ENCODE measurements at places on chromosomes 16 and 17. TPM values are rescaled to one million over a fixed set of nuclear protein-coding genes. Genes with fewer than 3 reads are reported as not detected.

Gene SOCS1
- 0.66 TPM for total RNA-seq

Gene NDRG4
- 17.1 TPM for total RNA-seq

Gene PRSS36
- total RNA-seq = 0.83 TPM

DNA sequence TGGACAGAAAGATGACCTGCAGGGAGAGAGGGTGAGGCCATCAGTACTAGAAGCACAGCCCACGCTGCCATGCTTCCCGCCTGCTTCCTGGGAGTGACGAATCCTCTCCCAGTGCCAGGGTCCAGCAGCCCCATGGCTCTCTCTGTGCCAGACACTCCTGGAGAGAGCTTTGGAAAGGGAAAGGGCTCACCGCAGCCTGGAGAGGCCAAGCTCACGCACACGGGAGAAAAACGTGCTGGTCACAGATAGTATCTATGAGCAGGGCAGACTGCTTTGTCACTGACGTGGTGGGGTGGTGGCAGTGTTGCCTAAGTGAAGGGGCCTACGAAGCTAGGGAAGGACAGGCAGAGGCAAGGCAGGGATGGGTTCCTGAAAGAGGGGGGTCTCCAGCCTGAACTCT is 5.4 kb downstream of the WBP2 start:
- DNase-seq = no peak

GRCh38 chr16:15950869-15951268 is 1.5 kb downstream of the ABCC1 start:
- no peak for DNase-seq

GRCh38 chr17:9959377-9959981 is 54.4 kb upstream of the RCVRN start:
- no peak for DNase-seq

DNA sequence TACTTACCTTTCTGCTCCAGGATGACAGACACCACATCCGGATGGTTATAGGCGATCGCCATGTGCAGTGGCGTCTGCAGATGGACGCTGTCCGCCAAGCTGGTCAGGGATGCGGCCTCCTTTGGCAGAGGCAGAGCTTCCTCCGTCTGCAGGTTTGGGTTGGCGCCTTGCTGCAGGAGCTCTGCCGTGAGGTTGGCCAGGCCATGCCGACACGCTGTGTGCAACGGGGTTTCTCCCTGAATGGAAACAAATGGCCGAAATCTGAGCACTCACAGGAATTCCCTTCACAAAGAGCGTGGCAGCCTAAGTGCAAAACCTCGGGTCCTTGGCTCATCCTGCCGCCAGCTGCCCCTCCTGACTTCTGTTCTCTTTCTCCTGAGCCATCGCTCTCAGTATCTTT is 41.8 kb downstream of the CYB5D2 start:
- DNase-seq = no peak

DNA sequence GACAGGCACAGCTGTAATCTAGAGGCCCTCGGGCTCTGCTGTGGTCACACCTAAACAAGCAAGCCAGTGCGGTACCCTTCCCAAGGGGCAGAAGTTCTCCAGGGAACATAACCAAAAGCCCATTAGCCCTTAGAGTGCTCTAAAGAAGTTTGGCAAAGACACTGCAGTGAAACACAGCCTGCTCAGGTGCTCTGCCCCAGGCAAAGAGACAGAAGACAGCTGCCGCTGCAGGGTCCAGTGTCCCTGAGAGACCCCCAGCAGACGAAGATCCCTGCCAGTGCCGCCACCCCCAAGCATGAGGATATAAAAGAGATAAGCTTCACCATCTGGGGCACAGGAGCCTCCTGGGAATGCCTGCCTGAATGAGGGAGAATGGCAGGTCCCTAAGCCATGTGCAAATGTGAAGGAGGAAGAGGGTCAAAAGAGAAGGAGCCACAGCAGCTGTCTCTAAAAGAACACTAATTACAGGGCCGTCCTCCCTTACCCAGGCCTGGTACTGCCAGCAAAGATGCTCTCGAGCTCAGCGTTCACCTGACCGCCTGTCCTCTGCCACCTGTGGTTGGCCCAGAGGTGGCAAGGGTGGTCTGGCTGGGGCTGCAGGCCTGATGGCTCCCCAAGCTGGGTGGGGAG is 29.7 kb downstream of the CUEDC1 start:
- DNase-seq = no peak

GRCh38 chr17:37286430-37286829 is 89.4 kb upstream of the C17orf78 start:
- DNase-seq = no peak

DNA sequence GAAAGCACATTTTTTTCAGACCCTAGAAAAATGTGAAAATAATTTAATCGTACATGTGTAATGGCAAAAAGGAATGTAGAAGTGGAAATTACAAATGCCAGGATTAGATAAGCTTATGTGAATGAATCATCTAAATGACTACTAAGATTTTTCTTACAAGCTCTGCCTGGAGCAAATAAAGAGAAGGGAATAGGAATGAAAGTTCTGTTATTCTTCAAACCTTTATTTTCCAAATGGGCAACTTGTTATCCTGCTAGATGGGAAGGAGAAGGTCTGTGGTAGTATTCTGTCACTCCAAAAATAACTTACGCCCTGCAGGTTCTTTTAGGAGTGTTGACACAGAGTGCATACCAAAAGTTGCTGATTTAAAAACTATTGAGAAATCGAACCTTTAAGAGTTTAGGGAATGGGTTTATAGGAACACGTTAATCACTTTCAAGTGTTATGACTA is 9.7 kb downstream of the CTCF start:
- DNase-seq = no peak

- no peak for DNase-seq
These were observed 4.6 kb downstream of the PTGES3L start for GRCh38 chr17:42975265-42975664.

DNA sequence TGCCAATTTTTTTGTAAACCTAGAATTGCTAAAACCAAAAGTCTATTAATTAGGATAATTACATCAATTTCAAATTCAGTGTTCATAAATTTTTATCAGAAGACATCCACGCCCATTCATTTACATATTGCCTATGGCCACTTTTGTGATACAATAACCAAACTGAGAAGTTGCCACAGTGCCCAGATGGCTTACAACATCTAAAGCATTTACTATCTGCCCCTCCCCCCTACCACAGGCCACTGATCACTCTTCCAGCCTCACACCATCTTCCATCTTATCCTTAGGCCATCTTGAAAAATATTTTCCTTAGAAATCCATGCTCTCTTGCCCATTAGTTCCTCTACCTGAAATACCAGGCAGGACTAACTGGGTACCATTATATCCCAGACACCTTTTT is 6.3 kb upstream of the PRKAR1A start:
- no peak for DNase-seq

DNA sequence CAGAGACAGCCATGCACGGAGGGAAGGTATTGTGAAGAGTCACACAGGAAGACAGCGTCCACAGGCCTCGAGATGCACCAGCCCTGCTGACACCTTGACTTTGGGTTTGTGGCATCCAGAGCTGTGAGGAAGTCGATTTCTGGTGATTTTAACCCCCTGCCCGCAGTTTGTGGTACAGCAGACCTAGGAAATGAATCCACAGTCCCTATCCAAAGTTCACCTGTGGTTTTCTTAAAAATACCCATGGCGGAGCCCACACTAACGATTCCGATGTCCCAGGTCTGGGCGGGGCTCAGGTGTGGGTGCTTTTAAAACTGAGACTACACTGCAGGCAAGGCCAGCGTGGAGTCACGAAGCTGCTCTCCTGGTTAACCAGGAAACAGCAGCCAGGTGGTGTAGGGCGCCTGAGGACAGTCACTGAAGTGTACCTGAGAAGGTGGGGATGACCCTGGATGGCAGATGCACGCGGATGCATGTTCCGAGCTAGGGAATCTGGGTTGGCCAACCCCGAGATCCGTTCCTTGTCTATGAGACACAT is 14.4 kb upstream of the MEAK7 start:
- no peak for DNase-seq
